ENCODE measurements at places on chromosomes 1 and 21.

DNA sequence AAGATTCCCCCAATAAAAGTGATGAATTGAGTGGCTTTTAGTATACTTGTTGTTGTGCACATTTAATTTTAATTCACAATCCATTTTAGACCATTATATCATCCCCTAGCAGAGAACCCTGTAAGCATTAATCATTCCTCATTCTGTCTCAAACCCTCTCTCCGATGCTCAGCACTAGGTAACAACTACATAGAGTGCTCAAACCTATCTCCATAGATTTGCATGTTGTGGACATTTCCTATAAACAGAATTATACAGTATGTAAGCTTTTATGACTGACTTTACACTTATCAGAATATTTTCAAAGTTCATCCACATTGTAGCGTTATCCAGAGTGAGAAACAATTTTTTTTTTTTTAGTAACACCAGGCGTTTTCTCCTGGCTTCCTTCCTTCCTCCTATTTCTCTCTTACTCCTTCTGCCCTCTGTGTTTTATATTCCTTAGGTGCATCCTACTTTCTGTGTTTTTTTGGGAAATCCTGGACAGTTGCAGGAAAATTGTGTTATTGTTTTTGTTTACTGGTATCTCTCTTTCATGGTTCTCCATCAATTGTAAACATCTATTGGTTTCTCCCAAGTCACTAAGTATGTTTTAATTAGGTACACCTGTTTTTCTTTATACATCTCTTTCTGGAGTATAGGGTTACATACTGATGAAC lies 1528.0 kb upstream of the TPTE start:
- DNase-seq = no peak

- no peak for DNase-seq
Measured at GRCh38 chr1:157167437-157167836, 29.2 kb upstream of the ETV3 start.

- DNase-seq = no peak
Measured at GRCh38 chr1:198024336-198024735, 107.2 kb downstream of the LHX9 start.

GRCh38 chr1:222326006-222326709 lies 221.7 kb downstream of the HHIPL2 start:
- no peak for DNase-seq

GRCh38 chr1:245715291-245715701 lies 560.5 kb downstream of the KIF26B start:
- DNase-seq = no peak

DNA sequence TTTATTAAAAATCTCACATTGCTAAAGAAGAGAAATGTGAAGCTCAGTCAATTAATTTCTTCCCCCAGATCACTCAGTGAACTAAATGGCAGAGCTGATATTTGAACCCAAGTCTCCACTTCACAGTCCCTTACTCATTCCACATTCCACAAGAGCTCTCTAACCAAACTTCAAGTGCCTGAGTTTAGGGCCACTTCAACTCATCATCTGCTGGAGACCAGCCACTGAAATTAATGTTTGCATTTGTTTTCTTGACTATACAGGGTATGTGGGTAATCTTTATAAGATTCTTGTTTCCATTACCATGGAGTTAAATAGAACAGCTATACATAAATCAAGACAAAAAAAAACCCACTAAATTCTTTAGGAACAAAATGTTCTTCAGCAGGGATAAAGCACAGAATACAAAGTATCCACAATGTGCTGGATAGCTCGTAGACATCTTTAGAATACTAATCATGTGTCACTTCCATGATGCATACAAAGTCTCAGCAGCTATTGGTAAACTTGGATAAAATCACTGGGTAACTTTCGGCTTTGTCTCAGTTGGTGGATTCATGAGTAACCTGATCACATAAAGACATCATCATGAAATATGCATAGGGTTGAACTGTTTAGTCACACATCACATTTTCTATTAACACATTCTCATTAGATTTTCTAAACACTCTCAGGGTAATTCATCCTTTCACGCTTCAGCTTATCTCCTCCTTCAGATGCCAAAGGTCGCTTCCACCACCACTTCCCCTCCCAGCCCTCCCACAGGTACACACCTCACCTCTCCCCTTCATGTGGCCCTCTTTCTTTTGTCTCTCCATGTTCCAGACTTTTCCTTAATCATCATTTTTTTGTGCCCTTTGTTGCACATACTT lies 89.8 kb downstream of the LRRC53 start:
- DNase-seq = no peak

- DNase-seq = no peak
Measured at GRCh38 chr1:211577277-211577818, 1.6 kb downstream of the SLC30A1 start.

GRCh38 chr1:62110198-62110817 lies 84.3 kb upstream of the L1TD1 start:
- DNase-seq = no peak

GRCh38 chr1:6891781-6892579 lies 106.7 kb downstream of the CAMTA1 start:
- DNase-seq = no peak

DNA sequence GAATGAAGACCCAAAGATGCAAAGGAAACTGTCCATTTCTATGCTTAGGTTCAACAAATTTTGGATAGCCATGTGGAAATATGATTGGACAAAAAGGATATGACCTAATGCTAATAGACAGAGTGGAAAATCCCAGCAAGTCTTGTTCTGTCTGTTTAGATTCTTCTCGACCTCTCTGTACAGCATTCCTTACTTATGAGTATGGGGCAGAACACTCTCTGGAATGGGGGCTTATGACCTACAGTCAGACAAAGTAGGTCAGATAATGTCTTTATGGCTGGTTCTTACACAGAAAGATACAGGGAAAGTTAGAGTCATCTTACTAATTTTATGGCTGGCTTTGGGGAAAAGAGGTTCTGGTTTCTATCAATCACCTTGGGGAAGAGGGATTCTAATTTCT lies 2.8 kb downstream of the GCSAML start:
- DNase-seq = no peak

DNA sequence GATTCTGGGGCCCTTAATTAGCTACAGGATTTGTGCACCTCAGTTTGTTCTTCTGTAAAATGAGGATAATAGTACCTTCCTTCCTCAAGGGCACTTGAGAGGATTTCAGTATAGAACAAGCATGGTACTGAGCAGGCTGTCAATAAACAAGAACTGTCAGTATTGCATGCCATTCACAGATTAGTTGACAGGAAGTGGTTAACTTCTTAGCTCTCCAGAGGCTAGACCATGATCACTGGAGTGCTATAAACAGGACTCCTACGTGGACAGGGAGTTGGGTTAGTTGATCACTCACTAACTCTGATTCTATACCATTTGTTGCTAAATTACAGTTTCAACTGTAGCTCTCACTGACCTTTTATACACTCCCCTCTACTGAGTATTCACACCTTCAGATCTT lies 126.2 kb upstream of the DAB1 start:
- no peak for DNase-seq

DNA sequence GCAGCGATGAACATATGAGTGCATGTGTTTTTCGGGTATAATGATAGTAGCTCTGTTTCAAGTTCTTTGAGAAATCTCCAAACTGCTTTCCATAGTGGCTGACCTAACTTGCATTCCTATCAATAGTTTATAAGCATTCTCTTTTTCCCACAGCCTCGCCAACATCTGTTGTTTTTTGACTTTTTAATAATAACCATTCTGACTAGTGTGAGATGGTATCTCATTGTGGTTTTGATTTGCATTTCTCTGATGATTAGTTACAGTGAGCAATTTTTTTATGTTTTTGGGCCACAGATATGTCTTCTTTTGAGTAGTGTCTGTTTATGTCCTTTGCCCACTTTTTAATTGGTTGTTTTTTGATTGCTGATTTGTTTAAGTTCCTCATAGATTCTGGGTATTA lies 10.6 kb upstream of the RUNX1 start:
- no peak for DNase-seq

Data from stimulated activated CD8-positive, alpha-beta memory T cell treated with anti-CD3 and anti-CD28 coated beads, Interleukin-15, amount 100 ng/mL, for 1 hour (primary cell).